LoVo (cell line): ENCODE measurements at places on chromosomes 3 and 15.

- DNase-seq = no peak
Measured at GRCh38 chr15:85351965-85352364, 28.4 kb upstream of the AKAP13 start.

- DNase-seq = no peak
Measured at GRCh38 chr3:155809181-155809580, 3.1 kb upstream of the C3orf33 start.

- no peak for DNase-seq
Measured at GRCh38 chr3:8954938-8955763, 8.1 kb downstream of the RAD18 start.

DNA sequence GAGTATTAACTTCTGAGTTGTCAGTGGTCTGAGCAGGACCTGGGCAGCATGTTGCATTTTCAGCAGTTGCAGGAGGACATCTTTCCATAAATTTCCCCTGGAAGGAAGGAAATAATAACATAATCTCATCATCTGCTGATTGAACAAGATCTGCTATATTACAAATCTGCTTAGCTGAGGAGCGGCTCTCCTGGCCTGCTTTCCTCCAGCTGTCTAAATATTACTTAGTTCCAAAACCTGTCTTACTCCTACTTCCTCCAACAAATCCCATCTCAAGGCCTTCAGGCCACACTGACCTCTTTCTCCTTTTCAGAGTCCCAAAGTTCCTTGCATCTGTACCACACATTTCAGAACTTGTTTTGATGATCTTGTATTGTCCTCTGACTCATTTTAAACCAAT, 364.4 kb upstream of the MCTP2 start:
- DNase-seq = no peak

DNA sequence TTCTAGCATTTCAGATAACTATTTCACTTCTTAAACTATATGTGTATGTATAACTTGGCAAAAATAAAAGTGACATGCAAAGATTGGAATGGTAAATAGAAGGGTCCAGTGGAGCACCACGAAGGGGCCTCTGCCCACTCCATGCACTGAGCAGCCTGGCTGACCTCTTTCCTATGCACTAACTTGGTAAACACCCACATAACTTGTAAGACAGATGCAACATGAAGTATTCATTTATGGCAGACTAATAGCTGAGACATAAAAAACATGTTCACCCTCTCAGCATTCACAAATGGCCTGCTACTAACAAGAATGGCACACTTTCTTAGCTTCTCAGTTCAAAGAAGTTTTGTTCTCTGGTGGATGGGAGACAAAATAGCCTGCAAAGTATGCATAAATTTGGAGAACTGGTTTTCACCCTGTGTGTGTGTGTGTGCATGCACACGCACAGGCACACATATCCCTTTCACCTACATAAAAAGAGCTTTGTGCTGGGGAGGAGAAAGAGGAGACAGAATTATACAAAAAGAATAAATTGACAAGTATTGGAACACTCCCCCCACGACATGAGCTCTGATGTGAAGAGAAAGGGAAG, 26.5 kb upstream of the RYK start:
- no peak for DNase-seq

GRCh38 chr3:119187266-119187665, 13.9 kb downstream of the UPK1B start:
- no peak for DNase-seq

- no peak for DNase-seq
Measured at GRCh38 chr15:59609730-59610712, 1.6 kb upstream of the GCNT3 start.

- peak; percentile 11 for DNase-seq
Measured at GRCh38 chr3:171309906-171310359, 150.3 kb downstream of the TNIK start.

- DNase-seq = peak; percentile 42
Measured at GRCh38 chr3:24363242-24363641, 131.4 kb downstream of the THRB start.

- no peak for DNase-seq
Measured at GRCh38 chr15:31550211-31550977, 223.8 kb downstream of the KLF13 start.

GRCh38 chr3:58183221-58183620, 27.6 kb downstream of the DNASE1L3 start:
- no peak for DNase-seq

DNA sequence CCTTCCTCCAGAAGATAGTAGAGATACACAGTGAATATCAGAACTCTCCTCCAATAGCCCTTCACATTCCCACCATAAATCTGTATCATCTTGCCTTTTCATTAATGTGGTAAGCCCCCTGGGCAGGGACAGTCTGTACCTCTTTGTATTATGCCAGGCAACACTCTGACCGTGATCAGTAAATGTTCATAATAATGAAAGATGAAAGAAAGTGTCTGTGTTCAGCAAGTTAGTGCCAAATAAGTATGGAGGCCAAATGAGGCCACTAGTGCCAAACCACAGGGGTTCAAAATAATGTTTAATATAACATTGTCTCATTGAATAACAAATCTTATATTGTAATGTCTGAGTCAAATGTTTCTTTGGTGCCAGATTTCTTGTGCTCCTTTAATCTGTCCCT, 104.3 kb downstream of the CMSS1 start:
- DNase-seq = no peak

- no peak for DNase-seq
Measured at GRCh38 chr15:25339431-25339830, 99.4 kb downstream of the UBE3A start.

GRCh38 chr3:58659051-58659675, 7.4 kb downstream of the FAM3D start:
- DNase-seq = no peak

GRCh38 chr15:31792611-31793199, 237.6 kb upstream of the CHRNA7 start:
- no peak for DNase-seq

DNA sequence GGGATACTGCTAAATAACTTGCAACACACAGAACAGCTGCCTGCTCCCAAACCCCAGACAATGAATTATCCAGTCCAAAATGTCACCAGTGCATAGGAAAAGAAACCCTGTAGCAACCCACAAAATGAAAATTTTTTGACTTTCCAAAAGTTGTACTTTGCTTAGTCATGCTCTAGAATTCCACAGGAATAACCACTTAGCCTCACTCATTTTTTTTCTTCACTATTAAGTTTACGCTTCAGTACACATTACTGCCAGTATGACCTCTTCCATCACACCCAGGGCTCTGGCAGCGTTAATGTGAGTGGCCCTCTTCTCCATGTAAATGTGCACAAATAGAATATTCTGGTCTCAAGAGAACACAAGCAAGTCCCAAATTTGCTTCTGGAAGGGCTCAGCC, 259.8 kb downstream of the MAGI1 start:
- DNase-seq = no peak

GRCh38 chr15:89801471-89802195, 13.0 kb downstream of the ANPEP start:
- no peak for DNase-seq

- DNase-seq = no peak
Measured at GRCh38 chr3:69011096-69011730, 2.3 kb downstream of the EOGT start.

DNA sequence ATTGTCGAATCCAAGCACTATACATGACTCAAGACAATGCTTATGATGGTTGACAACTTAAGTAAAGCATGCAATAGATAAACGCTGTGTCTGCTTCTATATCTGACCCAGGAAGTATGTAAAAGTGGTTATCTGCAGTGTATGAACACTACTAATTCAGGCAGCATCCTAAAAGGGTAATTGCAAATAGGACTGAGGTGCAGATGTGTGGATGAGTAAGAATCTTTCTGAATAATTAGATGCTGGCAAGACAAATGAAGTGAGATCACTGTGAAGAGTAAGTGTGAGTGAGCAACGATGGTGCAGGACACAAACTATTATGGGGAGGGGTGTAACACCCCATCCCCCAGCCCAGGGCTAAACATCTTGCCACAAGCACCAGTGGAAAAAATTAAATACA, 195.7 kb upstream of the CHRNA7 start:
- DNase-seq = no peak

DNA sequence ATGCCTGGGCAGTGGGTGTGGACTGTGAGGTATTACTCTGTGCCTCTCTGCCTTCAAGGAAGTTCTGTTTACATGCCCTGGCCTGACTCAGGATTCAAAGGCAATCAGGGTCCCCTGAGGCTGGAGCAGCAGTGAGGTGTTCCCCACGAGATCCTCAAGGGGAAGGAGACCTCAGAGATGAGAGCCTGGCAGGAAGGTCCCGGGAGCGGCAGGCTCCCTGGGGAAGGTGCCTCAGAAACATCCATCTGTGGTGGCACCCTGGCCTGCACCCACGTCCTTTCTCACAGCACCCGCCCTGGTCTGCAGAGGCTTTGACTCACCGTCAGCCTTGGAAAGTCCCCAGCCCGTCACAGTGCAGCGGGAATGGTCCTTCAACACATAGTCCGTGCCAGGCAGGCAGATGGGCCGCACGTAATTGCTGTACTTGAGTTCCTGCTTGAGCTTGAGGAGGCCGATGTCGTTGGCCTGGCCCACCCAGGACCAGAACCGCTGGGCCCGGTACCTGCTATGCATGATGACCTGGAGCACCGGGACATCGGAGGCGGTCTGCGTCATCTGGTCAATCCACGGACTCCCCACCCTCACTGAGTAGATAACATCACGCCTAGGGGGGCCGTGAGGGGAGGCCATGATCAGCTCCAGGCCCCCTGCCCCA, 3.6 kb downstream of the PRSS50 start:
- no peak for DNase-seq

DNA sequence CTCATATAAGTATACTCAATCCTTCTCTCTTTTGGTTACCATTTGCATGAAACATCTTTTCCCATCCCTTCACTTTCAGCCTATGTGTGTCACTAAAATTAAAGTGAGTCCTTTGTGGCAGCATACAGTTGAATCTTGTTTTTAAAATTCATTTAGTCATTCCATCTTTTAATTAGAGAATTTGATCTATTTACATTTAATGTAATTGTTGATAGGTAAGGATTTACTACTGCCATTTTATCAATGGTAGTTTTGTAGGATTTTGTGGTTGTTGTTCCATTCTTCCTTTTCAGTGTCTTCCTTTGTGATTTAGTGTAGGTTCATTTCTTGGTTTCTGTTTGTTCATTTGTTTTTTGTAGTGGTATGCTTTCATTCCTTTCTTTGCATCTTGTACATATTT, 191.9 kb upstream of the CTNNB1 start:
- DNase-seq = no peak

- DNase-seq = peak; percentile 19
Measured at GRCh38 chr3:138941259-138941885, 5.6 kb downstream of the FOXL2 start.

GRCh38 chr15:74209997-74210671, 7.5 kb upstream of the STRA6 start:
- no peak for DNase-seq

DNA sequence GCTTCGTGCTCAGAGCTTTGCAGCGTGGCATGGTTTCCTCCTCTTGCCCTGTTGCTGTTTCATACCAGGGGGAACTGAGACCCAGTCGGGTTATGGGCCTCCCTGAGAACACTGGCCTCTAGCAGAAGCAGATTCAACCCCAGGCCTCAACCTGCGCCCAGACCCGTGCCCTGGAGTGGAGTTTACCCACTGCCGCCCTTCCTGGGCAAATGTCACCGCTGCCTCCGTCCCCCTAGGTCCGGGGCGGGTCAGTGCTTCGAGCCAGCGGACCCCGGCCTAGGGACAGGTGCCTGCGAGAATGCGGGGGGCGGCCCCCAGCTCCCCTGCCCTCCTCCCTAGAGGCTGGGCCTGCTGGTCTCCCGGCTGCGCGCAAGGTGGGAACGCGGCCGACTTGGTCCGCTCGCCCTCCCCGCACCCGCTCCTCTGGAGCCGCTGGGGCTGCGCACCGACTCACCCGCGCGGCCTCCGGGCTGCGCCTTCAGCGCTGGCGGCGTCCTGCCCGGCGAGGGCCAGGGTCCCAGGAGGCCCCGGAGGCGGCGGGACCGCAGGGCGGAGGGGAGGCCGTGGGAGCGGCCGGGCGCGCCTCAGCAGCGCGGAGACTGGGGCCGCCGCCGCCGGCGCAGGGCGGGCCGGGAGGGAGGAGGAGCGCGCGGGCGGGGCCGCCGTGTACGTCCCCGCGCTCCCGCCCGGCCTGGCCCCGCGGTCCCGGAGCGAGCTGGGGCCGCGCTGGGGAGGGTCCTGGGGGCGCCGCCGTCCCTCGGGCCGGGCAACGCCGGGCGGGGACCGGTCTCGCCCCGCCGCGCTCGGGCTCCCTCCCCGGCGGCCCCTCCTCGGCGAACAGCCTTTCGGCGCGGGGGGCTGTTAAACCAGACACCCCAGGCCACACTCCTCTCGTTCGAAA, at the start of gene PIGZ:
TSS of gene PIGZ (minus strand) at position 601 of the 901 bp plus-strand sequence. CDS start 16,802 bp downstream, outside the sequence.
- DNase-seq = peak; percentile 54

- DNase-seq = no peak
Measured at GRCh38 chr3:196280689-196281440, 6.7 kb downstream of the PCYT1A start.

- DNase-seq = no peak
Measured at GRCh38 chr15:61393524-61393923, 164.4 kb upstream of the RORA start.

- DNase-seq = no peak
Measured at GRCh38 chr15:34336231-34336990, 1.2 kb downstream of the SLC12A6 start.

DNA sequence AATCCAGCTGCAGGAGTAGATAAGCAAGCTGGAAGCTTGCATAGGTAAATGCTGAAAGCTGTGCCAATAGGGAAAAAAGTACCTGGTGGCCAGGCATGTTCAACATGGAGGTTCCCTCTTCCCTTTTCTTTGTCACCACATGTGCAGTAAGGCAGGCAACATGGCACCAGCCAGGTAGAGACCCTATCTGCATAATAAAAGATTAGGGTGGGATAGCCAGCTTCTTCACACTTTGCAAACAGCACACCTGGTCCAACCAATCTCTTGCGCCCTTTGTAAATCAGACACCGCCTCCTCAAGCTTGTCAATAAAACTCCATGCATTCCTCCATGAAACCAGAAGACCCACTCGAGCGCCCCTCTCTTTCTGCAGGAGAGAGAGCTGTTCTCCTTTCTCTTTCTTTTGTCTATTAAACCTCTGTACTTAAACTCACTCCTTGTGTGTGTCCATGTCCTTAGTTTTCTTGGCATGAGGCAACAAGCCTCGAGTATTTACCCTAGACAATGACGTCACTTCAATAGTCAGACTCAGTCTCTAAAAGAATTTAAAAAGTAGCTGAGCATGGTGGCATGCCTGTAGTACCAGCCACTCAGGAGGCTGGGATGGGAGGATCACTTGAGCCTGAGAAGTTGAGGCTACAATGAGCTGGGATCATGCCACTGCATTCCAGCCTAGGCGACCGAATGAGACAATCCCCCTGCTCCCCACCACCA, 256.3 kb downstream of the SCAPER start:
- DNase-seq = no peak

GRCh38 chr15:67955252-67955651, 98.9 kb upstream of the PIAS1 start:
- no peak for DNase-seq

DNA sequence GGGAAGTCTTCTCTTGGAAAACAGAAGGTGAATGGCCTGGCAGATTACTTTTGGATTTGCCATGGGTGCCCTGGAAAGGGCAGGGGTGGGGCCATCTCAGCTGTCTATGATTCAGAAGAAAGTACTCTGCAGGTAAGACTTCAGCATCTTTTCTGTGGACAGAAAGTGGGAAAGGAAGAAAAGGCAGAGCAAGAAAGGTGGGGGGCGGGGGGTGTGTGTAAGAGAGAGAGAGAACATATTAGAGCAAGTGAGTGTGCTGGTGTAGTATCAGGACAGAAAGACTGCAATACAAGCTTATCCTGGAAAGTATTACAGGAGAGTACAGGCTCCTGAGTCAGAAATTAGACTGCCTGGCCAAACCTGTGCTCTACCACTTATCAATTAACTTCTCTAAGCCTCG, 5.5 kb downstream of the TAGLN3 start:
- no peak for DNase-seq

GRCh38 chr3:4474683-4475490, 7.8 kb upstream of the SUMF1 start:
- DNase-seq = no peak

- DNase-seq = no peak
Measured at GRCh38 chr3:50620420-50620819, 3.5 kb downstream of the MAPKAPK3 start.
